Fibroblast of skin of left biceps (primary cell): ENCODE measurements at places on chromosomes 11 and 22.

GRCh38 chr22:32533265-32534111 is 58.9 kb downstream of the FBXO7 start:
- DNase-seq = no peak

DNA sequence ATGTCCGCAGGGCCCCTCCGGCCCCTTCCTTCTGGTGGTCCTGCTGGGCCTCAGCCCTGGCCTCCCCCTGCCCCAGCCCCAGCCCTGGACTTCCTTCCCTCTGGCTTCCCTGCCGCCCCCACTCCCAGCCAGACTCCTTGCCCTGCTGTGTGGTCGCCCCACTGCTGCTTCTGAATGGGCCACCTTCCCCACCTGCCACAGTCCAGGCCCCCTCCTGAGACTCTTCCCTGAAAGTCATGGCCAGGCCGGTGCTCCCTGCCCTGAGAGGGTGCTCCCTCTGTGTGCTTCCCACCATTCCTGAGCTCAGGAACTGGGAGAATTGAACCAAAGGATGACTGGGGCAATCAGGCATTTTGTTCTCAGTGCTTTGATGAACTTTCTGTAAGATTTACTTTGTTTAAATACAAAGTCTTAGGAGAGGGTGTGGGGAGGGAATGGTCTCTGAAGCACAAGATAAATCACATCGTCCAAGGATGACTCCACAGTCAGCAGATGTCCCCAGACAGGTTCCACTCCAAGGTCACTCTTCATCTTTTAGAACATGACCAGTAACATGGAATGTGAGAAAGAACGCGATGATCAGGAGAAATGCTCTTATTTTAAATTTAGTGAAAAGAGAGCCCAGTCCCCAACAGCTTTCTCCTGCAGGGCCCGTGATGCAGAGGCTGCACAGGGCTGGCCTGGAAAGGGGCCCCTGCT is 774 bp downstream of the APOBEC3D start:
- DNase-seq = no peak

- DNase-seq = no peak
Observed at GRCh38 chr11:16606784-16607674, 131.4 kb upstream of the C11orf58 start.

GRCh38 chr11:131668500-131669400 is 298.3 kb downstream of the NTM start:
- DNase-seq = no peak

DNA sequence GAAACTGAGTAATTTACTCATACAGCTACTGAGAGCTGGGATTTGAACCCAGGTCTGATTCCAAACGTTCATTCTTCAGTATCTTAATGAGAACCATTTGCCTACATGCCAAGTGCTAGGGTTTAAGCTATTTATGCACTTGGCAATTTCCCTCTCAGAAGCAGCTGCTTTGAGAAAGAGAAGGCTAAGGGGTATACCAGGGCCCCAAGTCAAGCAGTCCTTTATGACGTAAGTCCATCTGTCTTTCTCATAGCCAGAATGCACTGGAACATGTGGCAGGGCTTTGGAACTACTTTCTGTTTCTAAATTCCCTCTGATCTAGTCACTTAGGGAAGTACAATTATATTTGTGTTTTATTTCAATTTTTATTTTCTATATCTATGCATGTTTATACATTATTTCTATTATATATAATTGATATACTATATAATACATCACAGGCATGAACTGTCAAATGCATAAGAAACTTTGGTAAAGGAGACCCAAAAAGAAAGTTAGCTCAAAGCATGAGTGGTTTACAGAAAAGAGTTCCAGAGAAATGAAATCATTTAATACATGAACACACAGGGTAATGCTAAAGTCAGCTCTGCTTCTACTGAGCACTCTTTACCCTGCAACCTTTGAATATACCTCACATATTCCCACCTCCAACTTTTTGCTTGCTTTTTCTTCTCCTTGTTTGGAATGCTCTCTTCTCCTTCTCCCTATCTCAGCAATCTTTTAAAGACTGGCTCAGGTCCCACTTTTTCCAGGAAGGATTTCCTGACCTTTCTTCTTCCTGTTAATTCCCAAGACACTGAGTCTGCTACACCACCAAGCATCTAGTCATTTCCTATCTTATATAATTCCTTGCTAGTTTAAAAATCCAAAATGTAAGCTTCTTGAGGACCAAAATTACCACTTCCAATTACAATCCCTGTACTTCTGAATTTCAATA is 80.5 kb upstream of the GDPD4 start:
- DNase-seq = peak; percentile 45

GRCh38 chr11:118295815-118296454 is 8.6 kb upstream of the CD3E start:
- no peak for DNase-seq

- DNase-seq = no peak
Observed at GRCh38 chr11:102518296-102519094, 12.1 kb downstream of the MMP7 start.

GRCh38 chr11:66283461-66284105 is 5.4 kb downstream of the YIF1A start:
- no peak for DNase-seq

GRCh38 chr11:26199331-26200095 is 132.4 kb upstream of the ANO3 start:
- DNase-seq = no peak
